ENCODE measurements at places on chromosomes 6 and 20. TPM values are rescaled to one million over a fixed set of nuclear protein-coding genes. Genes with fewer than 3 reads are reported as not detected.

SAPCD1 gene
- 4.4 TPM for total RNA-seq

APOM gene
- total RNA-seq: 0.81 TPM

BPI gene
- total RNA-seq: not detected

NRSN1 gene
- total RNA-seq: not detected

TNNC2 gene
- total RNA-seq: not detected

TMEM244 gene
- not detected for total RNA-seq
